ELR (cell line): ENCODE measurements at places on chromosomes 1 and 21.

DNA sequence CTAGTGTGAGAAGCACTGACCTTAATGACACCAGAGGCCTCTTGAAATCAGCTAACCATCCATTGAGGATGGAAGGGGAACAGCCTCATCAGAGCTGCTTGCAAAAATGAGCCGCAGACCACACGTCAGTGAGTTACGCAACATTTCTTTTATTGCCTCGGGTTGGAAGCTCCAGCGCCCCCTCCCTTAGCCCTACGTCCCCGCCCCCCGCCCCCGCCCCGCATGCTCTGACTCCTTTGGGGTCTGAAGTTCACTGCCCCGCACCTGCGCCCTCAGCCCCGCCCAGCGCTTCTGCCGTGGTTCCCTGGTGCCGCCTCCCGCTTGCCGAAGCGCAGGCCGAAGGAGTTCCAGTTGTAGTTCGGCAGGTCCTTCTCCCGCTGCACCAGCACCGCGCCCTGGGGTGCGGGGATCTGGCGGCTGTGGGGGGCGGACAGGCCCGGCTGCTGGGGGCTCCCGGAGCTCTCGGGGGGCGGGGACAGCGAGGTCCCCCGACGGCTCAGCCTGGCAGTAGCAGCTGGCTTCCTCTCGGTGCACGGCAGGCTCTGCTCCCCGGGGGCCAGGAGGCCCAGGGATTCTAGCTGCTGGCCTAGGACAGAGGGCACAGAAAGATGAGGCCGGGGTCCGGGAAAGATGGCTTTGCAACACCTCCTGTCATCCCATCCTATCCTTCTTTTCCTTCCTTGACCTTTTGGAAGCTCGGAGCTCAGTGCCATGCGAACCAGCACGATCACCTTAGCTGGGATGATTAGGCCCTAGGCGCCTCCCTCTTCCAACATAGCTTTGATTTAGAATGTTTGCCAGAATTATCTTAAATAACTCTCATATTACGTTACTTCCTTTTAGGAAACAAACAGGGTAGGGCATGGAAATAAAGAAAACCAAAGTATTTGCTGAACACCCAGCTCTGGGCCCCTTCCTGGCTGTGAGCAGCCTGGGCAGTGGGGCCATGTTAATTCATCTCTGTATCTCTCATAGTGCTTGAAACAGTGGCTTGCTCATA, 5.8 kb downstream of the KISS1 start:
- DNase-seq, result peak; percentile 35

GRCh38 chr1:24555591-24556413, at the start of gene NCMAP:
Gene NCMAP (plus strand): TSS chr1:24556087. CDS start chr1:24595431, 39,344 bp downstream.
- DNase-seq, result no peak

DNA sequence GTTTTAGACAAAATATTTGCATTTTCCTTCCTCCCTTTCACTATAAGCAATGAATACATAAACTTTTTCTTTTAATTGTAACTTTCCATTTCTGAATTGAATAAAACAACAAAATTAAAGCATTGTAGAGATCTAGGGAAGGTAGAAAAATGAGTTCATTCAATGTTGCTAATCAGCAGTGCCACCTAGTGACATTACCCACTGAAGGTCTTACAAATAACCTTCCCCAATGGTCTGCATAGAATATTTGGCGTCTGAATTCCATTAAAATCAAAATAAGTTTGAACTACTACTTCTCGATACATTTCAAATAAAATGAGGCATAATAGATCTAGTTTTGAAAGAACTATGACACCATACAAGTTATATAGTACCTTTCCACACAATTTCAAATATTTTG, 19.6 kb downstream of the FH start:
- peak; percentile 65 for DNase-seq

DNA sequence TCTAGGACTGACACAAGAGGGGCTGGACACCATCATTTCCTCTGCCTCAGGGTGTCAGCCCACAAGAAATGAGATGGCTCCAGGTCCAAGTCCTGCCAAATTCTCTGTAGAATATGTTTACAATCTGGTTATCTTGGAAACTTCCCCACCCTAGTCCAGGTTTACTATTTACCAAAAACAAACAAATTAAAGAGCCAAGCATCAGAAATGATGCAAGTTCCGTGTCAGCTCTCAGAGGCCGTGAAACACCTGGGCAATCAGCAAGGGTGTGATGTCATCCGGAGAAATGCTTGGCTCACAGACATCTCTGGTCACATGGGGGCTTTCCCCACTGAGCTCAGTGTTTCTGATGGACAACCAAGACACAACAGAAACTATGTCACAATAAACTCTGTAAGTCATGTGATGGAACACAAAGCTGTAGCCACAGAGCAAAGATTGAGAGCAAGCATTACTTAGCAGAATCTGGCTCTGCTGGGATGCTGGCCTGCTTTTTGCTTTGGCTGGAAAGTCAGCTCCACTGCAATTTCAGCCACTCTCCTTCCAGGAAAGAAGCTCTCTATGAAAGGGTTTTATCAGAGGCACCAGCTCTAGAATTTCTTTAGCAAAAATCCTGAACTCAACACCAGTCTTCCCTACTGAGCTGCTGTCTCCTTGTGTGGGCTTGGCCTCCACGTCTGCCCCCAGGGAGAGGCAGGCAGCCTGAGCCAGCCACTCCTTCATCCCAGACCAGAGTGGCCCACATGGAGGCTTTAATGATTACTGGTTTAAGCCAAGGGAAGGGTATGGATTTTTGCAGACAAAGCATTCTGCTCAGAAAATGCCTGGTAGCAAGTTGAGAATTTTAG, 55.9 kb downstream of the NENF start:
- DNase-seq, result peak; percentile 31

DNA sequence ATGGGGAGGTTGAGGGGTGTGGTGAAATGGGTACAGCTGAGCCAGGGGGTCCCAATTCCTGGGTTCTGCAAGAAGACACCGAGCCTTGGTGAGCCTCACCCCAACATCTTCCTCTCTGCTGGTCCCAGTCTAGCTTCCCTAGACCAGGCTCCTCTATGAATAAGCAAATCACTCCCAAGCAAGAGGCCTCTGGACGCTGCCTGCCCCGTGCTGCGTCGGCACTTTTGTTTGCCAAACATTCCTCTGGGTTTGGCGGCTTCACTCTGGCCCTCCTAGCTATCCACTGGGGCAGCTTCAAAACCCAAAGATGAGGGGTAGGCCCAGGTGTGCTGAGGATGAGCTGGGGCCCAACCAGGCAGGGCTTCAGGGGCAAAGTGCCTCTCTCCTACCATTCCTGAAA, 137.1 kb upstream of the CD34 start:
- DNase-seq, result no peak

- DNase-seq, result no peak
Measured at GRCh38 chr1:226874579-226875425, 4.4 kb downstream of the PSEN2 start.

- DNase-seq, result no peak
Measured at GRCh38 chr1:65497256-65497830, 76.9 kb downstream of the LEPR start.

DNA sequence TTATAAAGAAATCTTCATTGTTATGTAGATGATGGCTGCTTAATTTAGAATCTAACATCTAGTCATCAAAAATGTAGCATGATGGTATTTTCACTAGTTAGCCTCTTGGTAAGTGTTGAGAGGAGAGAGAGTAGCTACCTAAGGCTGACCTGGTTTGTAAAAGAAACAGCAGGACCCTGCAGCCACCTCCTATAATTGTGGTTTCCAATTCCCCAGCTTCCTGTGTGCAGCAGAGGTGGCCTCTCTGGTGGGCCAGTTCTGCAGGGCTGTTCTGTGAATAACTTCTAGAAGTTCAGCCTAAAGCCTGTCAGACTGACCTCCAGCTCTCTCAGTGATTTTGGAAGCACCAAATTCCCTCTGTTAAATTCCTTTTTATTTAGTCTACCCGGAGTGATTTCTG, 246.4 kb upstream of the LRRC7 start:
- DNase-seq, result no peak

- DNase-seq, result no peak
Measured at GRCh38 chr1:6473156-6473555, 7.2 kb upstream of the TNFRSF25 start.

- no peak for DNase-seq
Measured at GRCh38 chr1:200423235-200423634, 13.4 kb upstream of the ZNF281 start.

GRCh38 chr1:10851024-10852013, 54.9 kb upstream of the CASZ1 start:
- no peak for DNase-seq

GRCh38 chr1:199044191-199044590, 405.4 kb downstream of the PTPRC start:
- no peak for DNase-seq

DNA sequence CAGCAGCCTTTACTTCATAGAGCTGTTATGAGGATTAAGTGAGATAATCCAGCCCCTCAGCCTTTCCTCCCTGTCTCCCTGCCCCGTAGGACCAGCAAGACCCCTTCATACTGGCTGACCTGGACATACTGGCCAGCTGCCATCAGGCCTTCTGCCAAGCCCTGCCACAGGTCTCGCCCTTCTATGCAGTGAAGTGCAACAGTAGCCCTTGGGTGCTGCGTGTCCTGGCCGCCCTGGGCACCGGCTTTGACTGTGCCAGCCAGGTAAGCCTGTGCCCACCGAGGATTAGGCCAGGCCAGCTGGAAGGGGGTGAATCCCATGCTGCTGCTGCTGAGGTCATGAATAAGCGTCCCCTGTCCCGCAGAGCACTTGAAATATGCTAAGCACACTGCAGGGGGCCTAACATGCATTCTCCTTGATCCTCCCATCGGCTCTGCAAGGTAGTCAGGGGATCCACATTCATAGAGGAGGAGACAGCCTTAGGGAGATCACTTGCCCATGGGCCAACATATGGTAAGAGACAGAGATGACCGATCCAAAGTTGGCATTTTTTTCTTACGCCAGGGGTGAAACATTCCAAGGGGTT, 73.3 kb upstream of the TINAGL1 start:
- DNase-seq, result no peak

DNA sequence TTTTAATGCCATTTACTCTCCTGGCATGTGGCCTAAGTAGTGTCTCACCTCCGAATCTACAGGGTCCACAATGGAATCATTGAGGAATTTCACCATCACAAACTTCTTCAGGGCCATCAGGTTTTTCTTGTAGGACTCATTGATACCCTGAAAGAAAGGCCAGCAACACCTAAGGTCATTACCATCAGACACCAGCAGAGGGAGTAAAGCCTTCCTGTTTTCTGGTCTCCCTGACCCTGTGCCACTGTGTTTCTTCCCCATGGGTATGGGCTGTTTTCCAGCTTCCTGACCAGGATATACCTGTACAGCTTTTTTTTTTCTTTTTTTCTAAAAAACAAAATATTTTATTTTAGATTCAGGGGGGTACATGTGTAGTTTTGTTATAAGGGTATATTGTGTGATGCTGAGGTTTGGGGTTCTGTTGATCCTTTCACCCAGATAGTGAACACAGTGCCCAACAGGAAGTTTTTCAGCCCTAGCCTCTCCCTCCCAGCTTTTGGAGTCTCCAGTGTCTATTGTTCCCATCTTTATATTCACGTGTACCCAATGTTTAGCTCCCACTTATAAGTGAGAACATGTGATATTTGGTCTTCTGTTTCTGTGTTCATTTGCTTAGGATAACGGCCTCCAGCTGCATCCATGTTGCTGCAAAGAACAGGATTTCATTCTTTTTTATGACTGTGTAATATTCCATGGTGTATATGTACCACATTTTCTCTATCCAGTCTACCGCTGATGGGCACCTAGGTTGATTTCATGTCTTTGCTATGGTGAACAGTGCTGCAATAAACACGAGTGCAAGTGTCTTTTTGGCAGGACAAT, 18.3 kb downstream of the PPT1 start:
- peak; percentile 78 for DNase-seq

DNA sequence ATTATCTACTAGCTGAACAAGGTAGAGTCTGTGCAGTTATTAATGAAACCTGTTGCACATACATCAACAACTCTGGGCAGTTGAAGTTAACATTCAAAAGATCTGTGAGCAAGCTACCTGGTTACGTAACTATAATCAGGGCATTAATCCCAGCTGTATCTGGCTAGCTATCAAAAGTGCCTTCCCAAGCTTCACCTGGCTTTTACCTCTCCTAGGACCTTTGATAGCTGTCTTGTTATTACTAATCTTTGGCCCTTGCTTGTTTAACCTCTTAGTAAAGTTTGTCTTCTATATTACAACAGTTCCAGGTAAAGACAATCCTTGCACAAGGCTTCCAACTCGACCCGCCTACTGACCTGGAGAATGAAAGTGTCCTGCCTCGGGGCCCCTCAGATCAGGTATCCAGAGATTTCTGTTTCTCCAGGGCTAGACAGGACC, 29.6 kb upstream of the SLC6A9 start:
- no peak for DNase-seq

DNA sequence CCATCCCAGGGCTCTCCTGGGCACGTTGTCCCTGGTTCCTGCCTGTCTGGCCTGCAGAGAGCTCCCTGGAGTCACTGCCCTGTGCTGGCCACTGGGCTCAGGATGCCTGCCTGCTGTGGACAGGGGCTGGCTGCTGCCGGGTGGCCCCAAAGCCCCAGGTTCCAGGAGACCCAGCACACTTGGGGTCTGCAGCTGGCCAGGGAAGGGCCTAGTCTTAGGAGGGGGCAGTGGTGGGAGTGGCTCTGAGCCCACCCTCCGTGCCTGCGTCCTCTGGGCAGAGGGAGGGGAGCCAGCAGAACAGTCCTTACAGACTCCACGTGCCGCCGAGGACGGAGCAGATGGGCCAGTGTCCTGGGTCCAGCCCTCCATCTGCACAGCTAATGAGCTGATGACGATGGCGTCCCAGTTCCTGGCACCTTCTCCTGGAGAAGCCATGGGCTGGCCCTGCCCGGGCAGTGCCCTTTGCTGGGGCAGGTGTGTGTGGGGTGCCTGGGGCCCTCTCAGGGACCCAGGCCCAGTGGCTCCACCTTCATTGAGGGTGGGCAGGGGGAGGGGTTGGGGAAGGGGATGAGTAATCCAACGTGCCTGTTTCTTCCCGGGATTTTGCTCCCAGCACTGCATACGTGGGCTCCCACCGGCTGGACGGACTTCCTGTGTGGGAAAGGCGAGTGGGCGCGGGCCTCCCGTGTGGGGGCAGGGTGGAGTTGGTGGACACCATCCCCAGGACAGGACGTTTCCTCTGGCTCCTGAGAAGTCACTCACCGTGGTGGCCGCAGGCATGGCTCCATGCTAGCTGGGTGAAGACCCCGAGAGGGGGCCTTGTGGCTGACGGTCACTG, 6.8 kb upstream of the PLCH2 start:
- no peak for DNase-seq

- peak; percentile 5 for DNase-seq
Measured at GRCh38 chr1:57232500-57232899, 191.4 kb downstream of the DAB1 start.

- no peak for DNase-seq
Measured at GRCh38 chr21:26403321-26403720, 169.8 kb downstream of the CYYR1 start.

DNA sequence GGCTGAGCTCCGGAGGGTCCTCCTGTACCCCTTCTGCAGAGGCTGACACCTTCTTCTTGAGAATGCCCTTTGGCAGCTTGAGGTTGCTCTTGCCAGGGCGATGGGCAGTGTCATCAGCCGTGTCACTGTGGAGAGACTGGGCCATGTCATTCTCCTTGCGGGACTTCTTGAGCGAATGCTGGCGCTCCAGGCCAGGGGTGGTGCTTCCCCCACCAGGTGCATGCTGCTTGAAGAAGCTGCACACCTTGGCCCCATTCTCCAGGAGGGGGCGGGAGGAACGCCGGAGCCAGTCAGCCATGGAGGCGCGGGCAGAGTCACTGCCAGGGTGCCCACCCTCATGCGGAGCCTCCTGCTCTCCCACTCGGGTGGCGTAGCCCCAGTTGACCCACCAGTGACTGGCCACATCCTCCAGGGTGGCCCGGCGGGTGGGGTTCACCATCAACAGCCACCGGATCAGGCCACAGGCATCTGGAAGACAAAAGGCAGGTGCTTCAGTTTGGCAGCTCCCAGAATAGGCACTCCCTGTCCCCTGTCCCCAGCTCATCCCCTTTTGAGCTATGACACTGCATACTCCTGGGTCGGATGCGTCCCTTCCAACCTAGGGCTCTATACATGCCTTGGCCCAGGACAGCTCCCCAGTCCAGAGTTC, 17.4 kb downstream of the NUAK2 start:
- DNase-seq, result no peak
